ENCODE measurements at places on chromosomes 1 and 21.

DNA sequence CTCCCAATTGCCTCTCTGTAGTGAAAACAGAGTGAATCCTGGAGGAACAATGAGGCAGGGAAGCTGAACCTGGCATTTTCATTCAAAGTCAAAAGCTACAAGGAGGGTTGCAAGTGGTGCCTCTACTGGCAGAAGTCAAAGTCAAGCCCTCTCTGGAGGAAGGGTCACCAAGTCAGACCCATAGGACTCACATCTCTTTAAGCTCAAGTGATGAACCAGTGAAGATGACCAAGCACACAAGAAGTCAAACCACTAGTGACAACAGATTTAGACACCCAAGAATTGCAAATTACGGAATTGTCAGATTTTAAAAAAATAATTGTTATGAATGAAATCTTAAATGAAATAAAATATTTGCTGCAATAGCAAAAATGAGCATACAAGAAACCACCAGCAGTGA lies 81.1 kb upstream of the ATP1B1 start:
- no peak for DNase-seq

DNA sequence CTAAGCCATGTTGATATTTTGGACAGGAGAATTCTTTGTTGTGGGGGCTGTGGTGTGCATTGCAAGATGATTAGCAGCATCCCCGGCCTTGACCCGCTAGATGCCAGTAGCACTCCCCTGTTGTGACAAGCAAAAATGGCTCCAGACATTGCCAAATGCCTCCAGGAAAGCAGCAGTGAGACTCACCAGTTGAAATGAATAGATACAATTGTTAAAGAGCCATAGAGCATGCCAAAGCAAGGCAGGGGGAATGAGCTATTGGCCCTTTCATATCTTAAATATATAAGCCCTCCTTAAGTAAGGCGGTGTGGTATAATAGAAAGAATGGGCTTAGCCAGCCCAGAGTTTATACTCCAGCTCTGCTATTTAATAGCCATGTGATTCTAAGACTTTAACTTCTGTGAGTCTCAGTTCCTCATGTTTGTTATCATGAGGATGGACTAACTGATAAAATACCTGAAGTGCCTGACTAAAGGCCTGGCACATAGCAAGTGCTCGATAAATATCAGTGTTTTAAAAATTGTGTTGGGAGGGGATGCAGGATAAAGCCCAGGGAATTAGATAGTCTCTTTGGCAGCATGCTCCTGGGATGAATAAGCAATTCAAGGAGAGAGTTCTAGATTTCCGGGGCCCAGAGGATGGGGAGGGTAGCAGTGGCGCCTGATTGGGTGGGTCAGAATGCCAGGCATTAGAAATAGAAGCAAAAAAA lies 21.1 kb upstream of the RGS4 start:
- DNase-seq: no peak

- no peak for DNase-seq
Observed at GRCh38 chr1:22710701-22711049, at the start of gene EPHB2. EPHB2 (plus strand) TSS chr1:22710839; CDS start chr1:22710983, 144 bp downstream.

GRCh38 chr1:153752072-153752471 lies 23.1 kb upstream of the SLC27A3 start:
- DNase-seq: no peak

GRCh38 chr1:212565571-212566305 lies 42.8 kb upstream of the ATF3 start:
- no peak for DNase-seq

Data from NT2/D1 (cell line).